Activated naive CD4-positive, alpha-beta T cell treated with anti-CD3 and anti-CD28 coated beads for 36 hours (primary cell): ENCODE measurements at places on chromosomes 12 and 14.

DNA sequence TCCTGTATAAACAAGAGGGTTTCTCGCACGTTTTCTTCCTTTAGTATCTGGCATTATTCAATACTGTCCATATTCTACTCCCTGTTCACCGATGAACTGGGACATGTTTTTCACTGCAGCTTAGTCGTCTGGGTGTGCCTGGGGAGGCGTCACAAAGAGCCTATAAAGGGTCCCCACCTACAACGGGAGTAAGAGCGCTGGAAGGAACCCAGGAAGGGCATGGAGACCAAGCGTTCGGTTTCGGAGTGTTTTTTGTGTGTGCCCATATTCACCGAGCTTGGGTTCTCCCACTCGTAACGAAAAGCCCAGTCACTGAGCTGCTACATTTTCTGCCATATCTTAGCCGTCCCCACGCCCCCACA lies 592 bp upstream of the USP15 start:
- no peak for DNase-seq
- H3K4me3 ChIP-seq: peak overlapping the region; percentile 85
- peak overlapping the region; percentile 98 for H3K27ac ChIP-seq
- no peaks in the 10 kb centered on the region for H3K27me3 ChIP-seq

DNA sequence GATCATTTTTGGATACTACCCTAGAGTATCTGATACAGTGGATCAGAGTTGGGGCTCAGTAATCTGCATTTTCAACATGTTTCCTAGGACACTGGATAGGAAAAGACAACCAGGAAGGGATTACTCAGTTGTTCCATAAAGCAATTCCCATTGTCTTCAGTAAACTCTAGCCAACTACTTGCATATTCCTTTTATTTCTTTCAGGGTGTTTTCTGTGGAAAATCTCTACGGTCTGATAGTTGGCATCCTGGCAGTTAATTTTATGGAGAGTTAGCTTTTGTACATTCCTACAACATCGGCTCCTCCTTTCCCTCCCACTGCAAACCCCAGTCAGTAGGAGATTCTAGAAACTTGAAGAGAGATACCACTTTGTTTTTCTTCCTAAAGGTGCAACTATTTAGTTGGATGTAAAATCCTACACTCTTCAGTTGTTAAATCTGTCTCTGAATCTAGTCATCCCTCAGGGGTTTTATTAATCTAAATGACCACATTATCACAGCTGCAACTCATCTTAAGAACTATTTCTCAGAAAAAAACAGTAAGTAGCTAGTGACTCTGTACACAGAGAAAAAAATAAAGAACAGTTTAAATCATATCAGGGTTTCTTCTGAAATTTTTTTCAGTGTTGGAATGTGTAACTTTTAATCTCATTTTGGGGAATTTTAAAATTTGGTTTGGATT lies 103.9 kb downstream of the PDE3A start:
- H3K4me3 ChIP-seq: no peak overlapping the region
- no peaks in the 10 kb centered on the region for H3K4me1 ChIP-seq
- no peaks in the 10 kb centered on the region for H3K27me3 ChIP-seq
- no peak for DNase-seq

GRCh38 chr14:35535483-35536112 lies 1.6 kb downstream of the INSM2 start:
- no peak for DNase-seq
- peaks cover 10% of the 10 kb centered on the region for H3K4me1 ChIP-seq
- peaks cover 46% of the 10 kb centered on the region for H3K27me3 ChIP-seq
- no peak overlapping the region for H3K27ac ChIP-seq
- H3K36me3 ChIP-seq: peaks cover 5% of the 10 kb centered on the region

GRCh38 chr14:103737432-103738045 lies 21.9 kb downstream of the ZFYVE21 start:
- H3K4me3 ChIP-seq: no peak overlapping the region
- H3K27me3 ChIP-seq: no peaks in the 10 kb centered on the region
- DNase-seq: no peak

GRCh38 chr12:32603858-32604257 lies 75.2 kb upstream of the DNM1L start:
- peaks cover 8% of the 10 kb centered on the region for H3K4me1 ChIP-seq
- no peaks in the 10 kb centered on the region for H3K27me3 ChIP-seq
- peak overlapping the region; percentile 57 for H3K27ac ChIP-seq
- no peaks in the 10 kb centered on the region for H3K36me3 ChIP-seq
- no peak overlapping the region for H3K4me3 ChIP-seq

DNA sequence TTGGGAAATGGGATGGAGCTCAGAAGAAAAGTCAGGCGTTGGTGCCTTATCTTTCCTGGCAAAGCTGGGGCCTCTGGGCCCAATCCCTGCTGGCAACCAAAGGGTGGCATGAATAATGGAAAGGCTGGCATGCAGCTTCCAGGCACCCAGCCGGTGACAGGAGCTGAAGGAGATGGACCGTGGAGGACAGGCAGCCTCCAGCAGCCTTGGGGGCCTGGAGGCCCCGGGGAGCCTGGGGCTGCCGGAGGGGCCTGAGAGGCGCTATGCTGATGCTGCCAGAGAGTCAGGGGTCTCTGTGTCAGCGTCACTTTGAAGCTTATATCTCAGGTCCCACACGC lies 38.2 kb upstream of the EML1 start:
- H3K27ac ChIP-seq: no peak overlapping the region
- no peaks in the 10 kb centered on the region for H3K36me3 ChIP-seq
- no peak for DNase-seq
- peaks cover 13% of the 10 kb centered on the region for H3K4me1 ChIP-seq
- H3K4me3 ChIP-seq: no peak overlapping the region
